Central memory CD8-positive, alpha-beta T cell (primary cell): ENCODE measurements at places on chromosomes 7 and 10.

GRCh38 chr7:131040467-131040932 is 287.2 kb upstream of the MKLN1 start:
- DNase-seq, result no peak

GRCh38 chr7:88003581-88003980 is 69.5 kb downstream of the ADAM22 start:
- no peak for DNase-seq

DNA sequence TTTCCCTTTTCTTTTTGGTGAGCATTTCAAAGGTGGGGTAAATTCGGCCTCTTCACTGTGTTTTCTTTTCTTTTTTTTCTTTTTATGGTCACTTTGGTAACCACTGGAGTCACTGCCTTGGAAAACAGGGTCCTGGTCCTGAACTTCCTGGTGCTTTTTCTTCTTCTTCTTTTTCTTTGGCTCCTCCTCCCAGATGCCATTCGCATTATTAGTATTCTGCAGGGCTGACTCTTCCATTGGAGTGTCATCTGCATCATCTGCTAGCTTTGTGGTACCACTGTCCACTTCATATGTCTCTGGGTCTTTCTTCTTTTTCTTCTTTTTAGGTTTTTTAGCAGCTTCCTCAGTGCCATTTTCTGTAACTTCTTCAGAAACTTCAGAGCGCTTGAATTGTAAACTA is 10.5 kb downstream of the POLR1F start:
- DNase-seq, result no peak

DNA sequence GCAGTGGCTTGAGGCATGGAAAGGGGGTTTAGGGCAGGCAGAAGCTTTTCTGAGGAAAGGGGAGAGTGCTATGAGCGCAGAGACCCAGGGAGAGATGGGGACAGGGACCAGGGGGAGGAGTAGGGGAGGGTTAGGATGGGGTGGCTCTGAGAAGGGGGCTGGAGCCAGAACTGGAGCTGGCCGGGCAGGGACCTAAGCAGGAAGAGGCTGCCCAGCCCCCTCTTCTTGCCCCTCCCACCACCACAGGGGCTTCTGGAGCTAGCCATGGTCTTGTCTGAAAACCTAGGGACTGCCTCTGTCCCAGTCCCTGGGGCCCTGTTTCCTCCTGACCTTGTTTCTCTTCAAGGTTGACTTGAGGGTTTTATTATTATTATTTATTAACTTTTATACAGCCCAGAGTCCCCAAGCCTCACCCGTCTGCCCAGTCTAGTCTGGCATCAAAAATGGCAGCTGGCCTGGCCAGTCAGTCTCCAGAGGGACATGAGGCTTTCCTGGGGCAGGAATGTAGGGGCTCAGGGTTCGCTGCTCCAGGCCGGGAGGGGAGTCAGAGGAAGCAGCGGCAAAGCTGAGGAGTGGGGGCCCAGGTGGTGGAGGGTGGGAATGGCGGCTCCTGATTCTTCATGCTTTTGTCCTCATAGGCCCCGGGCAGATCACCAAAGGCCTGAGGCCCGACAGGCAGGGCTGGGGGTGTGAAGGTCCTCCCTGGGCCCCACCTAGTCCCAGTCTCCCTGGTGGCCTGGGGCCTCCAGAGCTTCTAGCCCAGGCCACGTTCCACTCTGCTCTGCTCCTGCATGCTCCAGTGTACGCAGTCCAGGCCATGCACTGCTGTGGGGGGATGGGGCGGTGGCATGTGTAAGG is 5.7 kb downstream of the TRIM8 start:
- no peak for DNase-seq

DNA sequence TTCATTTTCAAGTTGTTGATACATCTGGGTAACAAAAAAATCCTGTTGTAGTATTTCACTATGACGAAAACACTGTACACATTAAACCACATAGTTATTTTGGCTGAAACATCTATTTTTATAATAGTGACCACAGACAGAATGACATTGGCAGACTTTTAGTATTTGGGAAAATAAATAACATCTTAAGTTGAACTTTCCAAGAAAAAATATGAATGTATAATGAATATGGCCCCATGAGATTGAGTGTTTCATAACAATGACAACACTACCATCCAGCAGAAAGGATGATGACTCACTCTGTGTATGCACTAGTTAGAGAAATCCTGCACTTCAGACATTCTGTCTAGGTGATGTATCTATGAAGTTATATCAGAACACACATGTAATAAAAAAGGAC is 118.1 kb downstream of the SEMA3D start:
- no peak for DNase-seq

DNA sequence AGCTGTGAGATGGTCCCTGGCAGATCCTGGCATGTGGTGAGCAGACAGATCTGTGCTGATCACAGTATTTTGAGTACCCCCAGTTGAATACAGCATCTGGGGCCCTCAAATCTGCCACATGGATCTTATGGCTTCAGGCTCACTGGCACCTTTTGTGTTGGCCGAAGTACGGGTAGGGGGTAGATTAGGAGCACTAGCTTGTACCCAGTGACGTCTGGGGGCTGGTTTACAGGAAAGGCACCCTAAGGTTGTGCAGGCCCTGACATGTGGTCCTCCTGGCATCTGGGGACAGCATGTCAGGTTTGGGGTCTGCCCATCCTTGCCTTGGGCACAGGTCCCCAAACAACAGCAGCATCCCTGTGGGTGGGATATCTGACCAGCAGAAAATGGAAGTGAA is 53.2 kb downstream of the SYPL1 start:
- DNase-seq, result no peak

- DNase-seq, result no peak
These were observed 88.6 kb downstream of the RNF216 start for GRCh38 chr7:5692845-5693278.

- DNase-seq, result no peak
These were observed 333.7 kb downstream of the NRG3 start for GRCh38 chr10:82208726-82209125.

GRCh38 chr7:45657136-45657889 is 83.1 kb downstream of the ADCY1 start:
- no peak for DNase-seq

GRCh38 chr10:73019100-73019499 is 64.5 kb upstream of the PLA2G12B start:
- no peak for DNase-seq

- DNase-seq, result no peak
These were observed 17.5 kb downstream of the ZNF138 start for GRCh38 chr7:64811767-64812166.

DNA sequence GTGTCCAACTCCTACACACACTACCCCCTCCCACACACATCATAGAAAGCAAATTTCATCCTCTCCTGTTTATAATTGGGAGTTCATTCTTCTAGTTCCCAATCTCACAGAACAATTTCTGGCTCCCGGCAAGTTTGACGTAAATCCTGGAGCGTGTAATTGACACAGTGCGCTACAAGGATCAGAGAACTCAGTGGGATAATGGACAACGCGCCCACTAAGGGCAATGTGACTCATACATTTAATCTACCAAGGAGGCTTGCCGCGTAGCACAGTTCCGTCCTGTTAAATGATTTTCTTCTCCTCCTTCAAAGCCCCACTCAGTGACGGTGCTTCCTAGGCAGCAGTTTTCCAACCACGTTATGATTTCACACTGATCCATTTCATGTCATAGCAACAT is 277.6 kb downstream of the SFMBT2 start:
- DNase-seq, result no peak

GRCh38 chr10:95201736-95202135 is 7.7 kb downstream of the ACSM6 start:
- no peak for DNase-seq

- no peak for DNase-seq
These were observed 39.3 kb downstream of the TMEM178B start for GRCh38 chr7:141113131-141113530.

DNA sequence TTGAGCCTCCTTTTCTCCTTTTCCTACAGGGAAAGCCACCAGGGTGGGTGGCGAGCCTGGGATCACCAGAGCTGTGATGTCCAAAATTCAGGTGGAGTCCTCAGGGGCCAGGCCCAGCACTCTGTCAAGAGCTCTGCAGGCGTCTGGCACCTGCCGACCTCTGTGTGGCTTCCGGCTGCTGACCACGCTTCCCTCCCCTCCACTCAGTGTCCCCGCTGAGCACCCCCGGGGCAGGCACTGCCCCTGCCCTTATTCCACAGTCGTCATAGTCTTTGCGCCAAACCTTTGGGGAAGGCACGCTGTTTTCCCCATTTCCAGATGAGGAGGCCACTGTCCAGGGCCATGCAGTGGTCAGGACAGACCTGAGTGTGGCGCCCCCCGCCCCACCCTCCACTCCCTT is 7.5 kb downstream of the MTG1 start:
- DNase-seq, result no peak
